ENCODE measurements at places on chromosomes 3 and 15.

- peak; percentile 26 for DNase-seq
These were observed 347.3 kb downstream of the ZIC1 start for GRCh38 chr3:147756476-147756875.

GRCh38 chr3:117170094-117170493, 460.5 kb downstream of the TUSC7 start:
- no peak for DNase-seq

GRCh38 chr3:13282358-13282985, 137.7 kb downstream of the NUP210 start:
- no peak for DNase-seq

DNA sequence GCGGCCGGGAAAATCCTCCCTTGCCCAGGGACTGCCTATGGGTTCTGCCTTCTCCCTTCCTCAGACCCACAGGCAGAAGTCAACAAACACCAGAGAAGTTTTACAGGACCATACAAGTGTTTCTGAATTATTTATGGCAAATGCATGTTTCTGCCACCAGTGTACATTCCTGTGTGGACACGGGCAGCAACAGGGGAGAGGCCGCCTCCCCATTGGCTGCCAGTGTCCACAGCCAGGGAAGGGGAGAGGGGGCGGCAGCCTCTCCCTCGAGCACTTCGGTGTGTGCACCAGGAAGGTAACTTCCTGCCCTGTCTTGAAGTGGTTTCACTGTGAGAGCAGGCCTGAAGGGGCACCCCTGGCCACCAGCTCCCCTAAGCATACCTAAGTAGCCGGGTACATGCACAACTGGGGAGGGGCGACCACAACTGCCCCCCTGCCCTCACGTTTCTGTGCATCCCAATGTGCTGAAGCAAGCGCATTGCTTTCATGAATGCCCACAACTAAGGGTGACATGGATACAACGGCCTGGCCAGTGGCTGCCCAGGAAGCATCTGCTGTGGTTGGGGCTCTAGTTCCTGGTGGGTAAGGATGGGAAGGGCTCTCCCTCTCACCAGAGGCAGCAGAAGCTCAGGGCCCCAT, 14.8 kb upstream of the SHISA5 start:
- DNase-seq = no peak

- DNase-seq = no peak
These were observed 151.3 kb upstream of the TSC22D2 start for GRCh38 chr3:150256782-150257181.

GRCh38 chr3:5016211-5017161, 37.2 kb downstream of the BHLHE40 start:
- peak; percentile 80 for DNase-seq

DNA sequence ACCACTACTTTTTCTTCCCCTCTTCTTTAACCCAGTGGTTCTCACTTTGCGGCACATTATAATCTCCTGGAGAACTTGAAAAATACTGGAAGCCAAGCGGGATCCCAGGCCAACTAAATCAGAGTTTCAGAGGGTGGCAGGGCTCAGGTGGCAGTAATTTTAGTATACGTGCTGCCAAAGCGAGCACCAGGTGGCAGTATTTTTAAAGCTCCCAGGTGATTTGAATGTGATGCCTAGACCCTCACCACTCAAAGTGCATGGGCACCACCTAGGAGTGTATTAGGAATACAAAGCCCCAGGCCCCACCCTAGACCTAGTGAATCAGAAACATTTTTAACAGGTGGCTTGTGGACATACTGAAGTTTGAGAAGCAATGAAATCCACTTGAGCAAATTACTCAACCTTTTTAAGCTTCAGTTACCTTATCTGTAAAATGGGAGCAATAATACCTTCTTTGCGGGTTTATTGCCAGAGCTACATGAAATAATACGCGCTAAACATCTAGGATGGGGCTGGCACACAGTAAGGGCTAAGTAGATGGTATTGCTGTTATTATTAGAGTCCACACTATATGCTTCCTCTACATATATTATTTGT, 8.3 kb downstream of the B3GALNT1 start:
- peak; percentile 31 for DNase-seq

- no peak for DNase-seq
These were observed 64.4 kb upstream of the ETV5 start for GRCh38 chr3:186173224-186173815.

GRCh38 chr15:89662893-89663626, 7.8 kb upstream of the KIF7 start:
- peak; percentile 94 for DNase-seq

GRCh38 chr3:7964899-7965298, 536.7 kb upstream of the LMCD1 start:
- DNase-seq = no peak

DNA sequence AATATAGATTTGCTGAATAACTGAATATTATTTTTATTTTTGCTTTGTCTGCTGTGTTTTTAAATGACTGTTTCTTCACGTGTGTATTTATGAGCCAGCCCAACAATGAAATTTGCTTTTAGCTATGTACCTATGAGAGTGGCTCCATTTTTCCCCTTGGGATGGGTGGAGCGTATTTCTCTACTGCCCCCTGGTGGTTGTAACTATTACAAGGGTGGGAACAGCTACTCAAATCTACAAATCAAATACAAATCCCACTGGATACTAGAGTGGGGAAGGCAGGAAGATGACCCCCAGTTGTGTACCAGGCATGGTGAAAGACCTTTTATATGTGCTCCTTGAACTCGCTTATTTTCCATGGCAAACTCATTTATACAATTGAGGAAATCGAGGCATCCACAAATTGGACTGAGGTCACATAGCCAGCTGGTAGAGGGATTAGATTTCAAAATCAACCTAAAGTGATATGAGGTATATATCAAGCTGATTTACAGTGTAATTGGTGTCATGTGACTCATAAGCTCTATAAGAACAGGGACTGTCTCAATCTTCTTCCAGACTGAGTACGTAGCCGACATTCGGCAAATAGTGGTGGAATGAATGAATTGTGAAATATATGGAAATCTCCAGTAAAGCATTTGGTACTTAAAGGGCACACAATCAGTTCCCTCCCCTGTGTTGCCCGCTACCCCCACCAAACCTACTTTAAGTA, 69.5 kb upstream of the VEPH1 start:
- peak; percentile 82 for DNase-seq

- no peak for DNase-seq
These were observed 96.6 kb upstream of the AGTR1 start for GRCh38 chr3:148600902-148601765.

- peak; percentile 72 for DNase-seq
These were observed 49.1 kb downstream of the IQCH start for GRCh38 chr15:67303490-67304363.

DNA sequence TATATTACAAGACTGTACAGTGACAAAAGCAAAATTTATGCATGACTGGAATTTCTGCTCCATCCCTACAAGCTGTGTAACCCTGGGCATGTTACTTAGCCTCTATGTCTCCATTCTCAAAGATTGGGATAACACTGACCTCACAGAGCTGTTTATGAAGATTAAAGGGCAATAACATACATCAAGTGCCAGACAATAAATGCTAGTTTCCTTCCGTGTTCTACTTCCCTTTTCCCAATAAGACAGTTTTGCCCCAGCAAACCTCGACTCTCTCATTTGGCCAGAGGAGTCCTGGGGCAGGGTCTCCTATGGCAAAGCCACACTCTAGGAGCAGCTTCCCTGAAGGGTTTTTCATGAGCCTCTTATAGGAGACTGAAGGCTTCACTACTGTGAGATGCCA, 7.5 kb downstream of the HEXA start:
- DNase-seq = no peak

GRCh38 chr3:140315955-140316354, 361.9 kb upstream of the TRIM42 start:
- DNase-seq = no peak

DNA sequence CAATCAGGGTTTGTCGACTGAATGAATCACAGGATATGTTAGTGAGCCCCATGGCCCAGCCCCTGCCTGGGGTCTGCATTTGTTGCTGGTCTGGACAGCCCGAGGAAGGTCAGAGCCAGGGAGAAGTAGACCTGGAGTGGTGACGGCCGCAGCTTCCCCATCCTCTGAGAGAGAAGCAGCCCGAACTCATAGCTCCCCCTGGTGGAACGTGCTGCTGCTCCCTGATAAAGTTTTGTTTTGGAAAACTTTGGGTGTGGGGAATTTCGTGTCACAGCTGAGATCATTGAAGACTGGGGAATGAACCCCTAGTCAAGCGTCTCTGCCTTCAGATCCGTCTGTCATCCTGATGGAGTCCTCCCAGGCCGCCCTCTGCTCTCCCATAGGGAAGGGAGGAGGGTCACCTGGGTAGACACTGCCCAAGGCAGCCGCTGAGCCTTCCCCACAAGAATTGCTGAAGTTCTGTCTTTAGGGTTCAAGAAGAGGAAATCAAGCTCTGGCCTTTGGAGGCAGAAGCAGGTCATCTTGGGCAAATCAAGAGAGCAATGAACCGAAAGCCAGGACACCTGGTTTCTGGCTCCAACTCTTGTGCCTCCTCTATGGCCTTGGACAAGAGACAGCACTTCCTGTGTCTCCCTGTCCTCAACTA, 60.5 kb downstream of the GLDN start:
- DNase-seq = peak; percentile 65

DNA sequence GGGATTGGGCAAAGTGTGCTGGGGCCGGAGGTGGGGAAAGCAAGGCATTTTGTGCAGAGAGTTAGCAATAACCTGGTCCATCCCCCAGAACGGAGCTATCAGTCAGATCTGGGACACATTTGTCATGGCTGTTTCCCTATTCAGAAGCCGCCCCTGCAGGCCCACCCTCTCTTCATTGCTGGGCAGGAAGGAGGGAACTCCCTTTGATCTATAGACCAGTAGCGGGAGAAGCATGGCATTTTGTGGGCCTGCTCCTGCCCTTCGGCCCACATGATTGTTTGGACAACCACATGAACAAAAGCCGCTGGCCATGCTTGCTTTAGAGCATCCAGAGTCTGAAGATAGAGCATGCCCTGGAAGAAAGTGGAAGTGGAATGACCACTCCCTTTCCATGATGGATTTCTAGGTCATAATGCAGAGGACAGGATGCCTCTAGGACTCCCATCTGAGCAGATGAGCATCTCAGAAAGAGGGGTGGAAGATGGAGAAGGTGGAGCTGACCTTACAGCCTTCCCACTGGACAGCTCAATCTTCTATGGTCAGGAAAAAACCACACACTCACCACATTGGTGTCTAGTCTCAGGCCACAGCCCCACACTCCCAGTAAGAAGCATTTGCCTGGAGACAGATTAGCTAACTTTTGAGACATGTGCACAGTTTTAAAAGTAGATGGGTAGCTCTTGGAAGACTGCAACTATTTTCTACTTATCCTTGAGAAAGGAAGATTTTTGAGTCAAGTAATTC, 11.9 kb upstream of the LRTM1 start:
- peak; percentile 24 for DNase-seq

DNA sequence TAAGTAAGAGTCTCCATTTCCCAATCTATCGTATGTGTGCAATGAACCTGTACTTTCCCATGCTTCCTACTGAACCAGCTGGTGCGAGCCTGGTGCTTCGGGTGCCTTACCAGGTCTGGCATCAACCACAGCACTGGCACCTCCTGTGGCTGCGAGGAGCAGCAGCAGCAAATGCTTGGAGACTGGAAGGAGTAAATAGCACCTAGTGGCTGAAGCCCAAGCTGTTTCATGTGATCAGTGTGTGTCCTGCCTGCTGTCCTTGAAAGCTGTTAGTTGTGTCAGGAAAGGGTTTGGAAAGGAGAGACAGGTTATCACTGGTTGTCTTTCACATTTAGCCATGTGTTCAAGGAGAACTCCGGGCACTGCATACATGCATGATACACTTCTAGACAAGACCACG, 31.8 kb downstream of the PCOLCE2 start:
- DNase-seq = peak; percentile 23

- DNase-seq = peak; percentile 96
These were observed 21.8 kb upstream of the ANPEP start for GRCh38 chr15:89836267-89837133.

- DNase-seq = no peak
These were observed 216.9 kb upstream of the DCBLD2 start for GRCh38 chr3:99118381-99118780.

GRCh38 chr15:88513195-88513594, 33.3 kb downstream of the DET1 start:
- DNase-seq = no peak

DNA sequence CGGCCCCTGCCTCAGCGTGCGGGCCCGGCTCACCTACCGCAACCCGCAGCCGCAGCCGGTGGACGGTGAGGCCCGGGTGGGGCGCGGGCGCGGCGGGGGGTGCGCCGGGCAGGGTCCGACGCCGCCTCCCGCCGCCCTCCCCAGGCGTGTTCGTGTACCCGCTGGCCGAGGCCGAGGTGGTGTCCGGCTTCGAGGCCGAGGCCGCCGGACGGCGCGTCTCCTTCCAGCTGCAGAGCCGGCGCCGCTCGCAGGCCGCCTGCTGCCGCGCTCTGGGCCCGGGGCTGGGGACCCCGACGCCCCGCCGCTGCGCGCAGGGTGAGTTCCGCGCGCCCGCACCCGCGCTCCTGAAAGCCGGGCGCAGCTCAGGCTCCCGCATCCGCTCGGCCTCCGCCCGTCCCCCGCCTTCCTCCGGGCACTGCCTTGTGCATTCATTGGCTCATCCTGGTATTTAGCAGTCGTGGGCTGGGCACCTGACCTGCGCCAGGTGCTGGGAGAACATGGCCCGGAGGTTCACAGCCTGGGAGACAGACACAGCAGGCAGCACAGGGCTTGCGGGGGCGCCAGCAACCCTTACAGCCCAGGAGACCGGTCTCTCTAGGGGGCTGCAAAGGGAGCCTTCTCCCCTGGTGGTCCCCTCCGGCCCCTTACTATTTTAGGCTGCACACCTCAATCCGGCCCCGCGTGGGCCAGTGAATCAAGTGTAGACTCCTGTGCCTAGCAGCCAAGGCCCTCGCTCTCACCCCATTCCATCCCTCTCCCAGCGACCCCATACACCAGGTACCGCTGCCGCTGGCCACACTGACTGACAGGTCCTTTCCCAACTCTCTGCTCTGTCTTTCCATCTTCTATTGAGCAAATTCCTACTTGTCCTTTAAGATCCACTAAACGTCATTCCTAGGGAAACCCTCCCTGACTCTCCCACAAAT, 1.5 kb downstream of the VWA5B2 start:
- DNase-seq = no peak

DNA sequence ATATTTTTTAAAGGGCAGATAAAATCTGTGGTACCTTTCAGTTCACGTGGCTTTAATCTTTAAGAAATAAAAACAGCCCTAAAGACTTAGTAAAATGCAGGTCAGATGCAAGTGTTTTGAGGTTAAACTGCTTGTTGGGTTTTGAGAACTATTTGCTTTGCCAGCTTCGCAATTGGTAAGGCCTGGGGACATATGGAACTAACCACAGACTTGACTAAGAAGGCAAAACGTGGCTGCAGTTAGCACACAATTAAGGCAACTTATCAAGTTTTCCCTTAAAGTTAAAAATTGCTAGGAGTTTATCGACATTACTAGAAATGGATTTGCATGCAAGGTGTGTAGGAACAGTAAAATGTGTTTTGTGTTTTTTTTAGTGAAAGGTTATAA, 206.9 kb downstream of the ZNF385D start:
- DNase-seq = no peak

DNA sequence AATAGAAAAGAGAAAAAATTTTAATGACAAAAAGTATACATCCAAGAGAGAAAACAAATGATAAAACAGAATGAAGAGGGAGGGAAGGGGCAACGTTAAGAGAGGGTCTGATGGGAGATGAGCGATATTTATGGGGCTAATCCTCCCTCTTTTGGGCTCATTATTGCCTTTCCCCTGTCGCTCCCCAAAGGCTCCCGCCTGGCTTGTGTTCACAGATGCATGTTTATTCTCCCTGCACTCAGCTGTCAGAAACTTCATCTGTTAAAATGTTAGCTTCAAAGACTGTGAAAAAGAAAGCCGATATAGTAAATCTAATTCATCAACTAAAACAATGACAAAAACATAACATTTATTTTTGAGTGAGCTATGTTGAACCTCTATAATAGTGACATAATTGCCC, 74.3 kb downstream of the GABRB3 start:
- no peak for DNase-seq
